AG10803 (cell line): ENCODE measurements at places on chromosomes 16 and 17.

DNA sequence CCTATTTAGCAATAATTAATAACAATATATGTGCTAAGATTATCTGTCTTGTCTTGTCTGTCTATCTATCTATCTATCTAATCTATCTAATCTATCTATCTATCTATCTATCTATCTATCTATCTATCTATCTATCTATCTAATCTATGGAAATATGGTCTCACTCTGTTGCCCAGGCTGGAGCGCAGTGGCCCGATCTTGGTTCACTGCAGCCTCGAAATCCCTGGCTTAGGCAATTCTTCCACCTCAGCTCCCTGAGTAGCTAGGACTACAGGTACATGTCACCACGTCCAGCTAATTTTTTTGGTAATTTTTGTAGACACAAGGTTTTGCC, 44.7 kb downstream of the MIS12 start:
- no peak for DNase-seq

- no peak for DNase-seq
Observed at GRCh38 chr16:19883296-19883965, 1.2 kb downstream of the GPRC5B start.

DNA sequence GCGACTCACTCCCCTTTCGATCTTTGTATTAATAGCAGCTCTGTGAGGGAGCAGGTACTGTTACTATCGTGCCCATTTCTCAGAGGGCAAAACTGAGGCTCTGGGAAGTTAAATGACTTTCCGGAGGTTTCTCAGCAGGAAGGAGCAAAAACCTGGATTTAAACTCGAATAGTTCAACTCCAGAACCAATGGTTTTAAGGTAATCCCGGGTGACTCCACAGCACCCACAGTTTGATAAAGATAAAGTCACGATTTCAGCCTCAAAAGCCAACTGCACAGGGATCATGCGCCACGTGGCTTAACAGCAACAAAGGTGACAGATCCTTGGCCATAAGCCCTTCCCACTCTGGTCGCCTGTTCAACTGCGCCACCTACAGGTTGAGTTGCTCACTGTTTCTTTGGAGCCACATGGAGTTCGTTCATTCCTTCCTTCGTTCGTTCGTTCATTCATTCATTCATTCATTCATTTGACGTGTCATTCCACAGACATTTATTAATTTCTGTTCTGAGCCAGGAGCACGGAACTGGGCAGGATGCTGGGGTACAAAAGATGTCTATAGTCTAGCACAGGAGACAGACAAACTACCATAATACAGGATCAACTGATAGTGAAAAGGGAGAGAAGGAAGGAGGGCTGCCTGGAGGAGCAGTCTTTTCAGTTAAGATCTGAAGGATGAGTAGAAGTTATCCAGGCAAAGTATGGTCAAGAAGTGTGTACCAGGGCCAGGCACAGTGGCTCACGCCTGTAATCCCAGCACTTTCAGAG, 134.8 kb downstream of the HS3ST2 start:
- peak; percentile 45 for DNase-seq

DNA sequence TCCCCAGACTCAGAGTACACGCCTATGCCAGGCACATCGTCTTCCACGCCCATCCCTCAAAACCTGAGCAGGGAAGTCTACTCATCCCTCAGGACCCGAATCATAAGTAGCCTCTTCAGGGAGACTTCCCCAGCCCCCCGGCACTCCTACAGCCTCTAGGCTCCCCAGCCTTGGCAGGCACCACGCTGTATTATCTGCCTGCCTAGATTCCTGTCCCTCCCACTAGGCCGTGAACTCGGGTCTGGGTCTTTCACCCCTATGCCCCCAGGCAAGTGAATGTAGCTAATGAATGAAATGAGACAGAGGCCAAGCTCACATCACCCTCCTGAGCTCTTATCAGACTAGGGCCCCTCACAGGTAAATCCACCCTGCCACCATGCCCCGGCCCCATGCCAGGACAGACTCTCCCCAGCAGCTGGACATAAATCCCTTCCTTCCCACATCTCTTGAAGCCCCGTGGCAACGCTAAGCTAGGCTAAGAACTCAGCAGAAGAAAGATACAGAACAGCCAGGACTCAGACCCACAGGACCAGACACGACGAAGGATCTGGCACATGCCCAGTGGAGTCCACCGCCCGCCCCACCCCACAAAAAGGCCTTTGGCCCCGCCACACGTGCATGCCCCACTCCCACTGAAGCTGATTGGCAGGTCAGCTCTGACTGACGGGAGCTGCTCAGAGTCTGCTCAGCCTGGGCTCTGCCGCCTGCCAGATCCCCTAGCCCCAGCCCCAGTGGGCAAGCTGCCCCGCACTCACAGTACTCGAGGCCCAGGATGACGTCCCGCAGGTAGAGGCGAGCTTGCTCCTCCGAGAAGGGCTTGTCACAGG, 13.0 kb downstream of the CAMKK1 start:
- DNase-seq = no peak

DNA sequence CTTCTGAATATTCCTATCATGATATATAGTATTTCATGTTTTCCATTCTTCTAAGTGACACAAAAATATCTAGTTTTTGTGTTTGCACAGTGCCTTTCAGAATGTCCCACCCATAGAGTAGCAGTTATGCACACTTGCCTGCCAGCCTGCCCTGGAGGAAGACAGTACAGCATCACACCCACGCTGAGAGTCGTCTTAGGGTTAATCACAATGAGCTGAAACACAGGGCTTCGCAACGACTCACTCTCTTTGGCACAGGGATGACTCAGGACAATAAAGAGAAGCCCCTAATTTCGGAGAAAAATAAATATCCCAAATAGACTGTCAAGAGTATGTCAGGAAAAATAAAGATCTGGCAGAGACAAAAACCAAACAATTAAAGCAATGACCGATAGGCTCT, 11.6 kb upstream of the NDUFAB1 start:
- no peak for DNase-seq

DNA sequence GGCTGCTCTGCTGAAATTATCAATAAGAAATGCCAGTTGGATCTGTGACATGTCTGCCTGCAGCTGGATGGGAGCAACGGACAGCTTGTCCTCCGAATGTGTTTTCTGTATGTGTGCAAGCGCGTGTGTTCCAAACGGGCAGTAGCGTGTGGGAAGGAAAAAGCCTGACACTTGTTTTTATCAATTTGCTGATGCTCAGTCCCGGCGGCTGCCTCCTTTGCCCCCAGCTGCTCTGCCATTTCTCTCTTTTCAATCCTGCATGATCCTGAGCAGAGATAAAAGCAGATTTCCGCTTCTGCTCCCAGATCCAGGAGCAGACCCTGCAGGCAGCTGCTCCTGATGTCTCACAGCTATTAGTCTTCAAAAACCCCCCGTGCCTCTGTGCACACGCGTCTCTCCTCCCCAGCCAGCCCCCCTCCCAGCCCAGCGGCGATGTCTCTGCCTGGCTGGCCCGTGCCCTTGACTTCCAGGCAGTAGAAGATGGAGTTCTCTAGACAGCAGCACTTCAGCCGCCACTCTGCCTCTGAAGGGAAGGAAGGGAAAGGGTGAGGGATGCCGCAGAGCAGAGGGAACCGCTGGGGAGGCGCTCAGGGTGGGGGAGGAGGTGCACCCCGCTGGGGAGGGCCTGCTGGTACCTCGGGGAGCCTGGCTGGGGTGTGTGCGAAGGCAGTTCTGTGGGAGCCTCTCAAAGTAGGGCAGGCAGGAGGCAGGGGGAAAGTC, 4.1 kb downstream of the PRCD start:
- DNase-seq = no peak

DNA sequence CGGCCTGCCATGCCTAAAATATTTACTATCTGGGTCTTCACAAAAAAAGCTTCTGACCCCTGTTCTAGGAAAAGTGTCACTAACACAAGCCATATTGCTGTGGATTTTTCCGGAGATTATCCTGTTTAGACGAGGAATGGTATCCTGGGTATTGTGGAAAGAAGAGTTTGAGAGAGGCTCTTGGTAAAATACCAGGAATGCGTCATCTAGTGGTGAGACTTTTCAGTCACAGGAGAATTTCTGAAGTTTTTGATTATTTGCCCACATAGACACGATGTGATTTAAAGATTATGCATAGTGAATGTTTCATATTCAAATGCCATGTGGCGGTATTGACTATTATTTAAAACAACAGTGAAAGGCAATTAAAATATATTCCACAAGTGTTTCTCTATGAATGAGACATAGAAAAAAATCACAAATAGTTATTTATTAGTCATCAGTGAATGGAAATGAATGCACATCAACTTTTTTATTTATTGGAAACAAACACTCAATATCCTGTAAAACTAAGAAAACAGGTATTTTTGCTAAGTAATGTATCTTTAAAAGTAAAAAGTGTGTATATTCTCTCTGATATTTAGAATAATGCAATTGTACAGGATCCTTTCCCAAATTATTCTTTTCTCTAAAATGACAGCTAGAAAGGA, 7.8 kb downstream of the KRT28 start:
- DNase-seq = peak; percentile 53

DNA sequence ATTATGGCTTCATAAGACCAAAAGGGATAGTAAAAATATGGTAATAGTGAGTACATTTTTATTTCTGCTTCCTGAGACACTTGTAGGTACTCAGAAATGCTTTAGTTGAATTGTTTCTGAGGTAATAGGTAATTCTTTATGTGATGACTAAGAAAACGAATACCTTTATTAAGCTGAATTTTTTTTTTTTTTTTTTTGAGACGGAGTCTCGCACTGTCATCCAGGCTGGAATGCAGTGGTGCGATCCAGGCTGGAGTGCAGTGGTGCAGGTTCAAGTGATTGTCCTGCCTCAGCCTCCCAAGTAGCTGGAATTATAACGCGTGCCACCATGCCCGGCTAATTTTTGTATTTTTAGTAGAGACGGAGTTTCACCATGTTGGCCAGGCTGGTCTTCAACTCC, 1.9 kb downstream of the RAD51C start:
- DNase-seq = no peak

DNA sequence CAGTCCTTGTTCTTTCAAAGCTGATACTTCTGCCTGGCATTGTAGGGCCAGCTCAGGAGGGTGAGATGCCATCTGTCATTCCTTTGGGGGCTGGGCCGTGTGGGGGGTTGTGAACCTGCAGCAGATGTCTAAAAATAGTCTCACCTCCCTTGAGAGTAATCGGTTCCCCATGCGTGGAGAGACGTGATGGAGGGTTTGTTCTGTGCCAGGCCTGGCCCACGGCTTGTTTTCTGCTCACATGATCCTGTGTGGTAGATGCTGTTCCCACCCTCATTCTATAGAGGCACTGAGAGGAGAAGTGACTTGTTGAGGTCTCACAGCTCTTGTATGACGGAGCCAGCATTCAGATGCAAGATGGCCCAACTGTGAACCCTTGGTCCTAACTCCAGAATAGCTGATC, 4.6 kb downstream of the IRF8 start:
- DNase-seq = no peak

DNA sequence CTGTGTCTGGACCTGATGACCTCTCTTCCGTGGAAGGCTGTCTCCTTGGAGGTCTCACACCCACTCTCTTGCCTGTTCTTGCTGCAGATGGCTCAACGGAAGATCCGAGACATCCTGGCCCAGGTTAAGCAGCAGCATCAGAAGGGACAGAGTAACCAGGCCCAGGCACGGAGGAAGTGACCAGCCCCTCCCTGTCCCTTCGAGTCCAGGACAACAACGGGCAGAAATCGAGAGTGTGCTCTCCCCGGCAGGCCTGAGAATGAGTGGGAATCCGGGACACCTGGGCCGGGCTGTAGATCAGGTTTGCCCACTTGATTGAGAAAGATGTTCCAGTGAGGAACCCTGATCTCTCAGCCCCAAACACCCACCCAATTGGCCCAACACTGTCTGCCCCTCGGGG, 52.1 kb downstream of the IGF2BP1 start:
- DNase-seq = no peak

DNA sequence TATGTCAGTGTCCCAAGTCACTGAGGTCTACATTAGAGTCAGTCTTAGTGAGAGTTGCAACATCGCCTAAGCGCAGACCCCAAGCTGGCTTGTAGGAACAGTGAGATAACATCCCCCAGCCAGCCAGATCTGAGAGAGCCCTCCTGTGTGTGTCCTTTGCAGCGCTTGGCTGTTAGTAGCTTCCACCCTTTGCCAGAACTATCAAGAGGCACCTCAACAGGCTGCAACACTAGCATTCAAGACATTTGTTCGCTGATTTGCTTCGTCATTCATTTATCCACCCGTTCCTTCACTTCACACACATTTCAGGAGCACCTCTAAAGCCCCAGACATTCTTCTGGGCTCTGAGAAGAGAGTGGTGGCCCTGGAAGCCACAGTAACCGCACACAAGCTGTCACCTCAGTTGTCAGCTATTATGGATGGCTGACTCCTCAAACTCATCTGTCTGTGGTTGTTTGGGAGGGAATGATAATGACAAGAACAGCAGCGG, 289.6 kb downstream of the WWOX start:
- DNase-seq = no peak

DNA sequence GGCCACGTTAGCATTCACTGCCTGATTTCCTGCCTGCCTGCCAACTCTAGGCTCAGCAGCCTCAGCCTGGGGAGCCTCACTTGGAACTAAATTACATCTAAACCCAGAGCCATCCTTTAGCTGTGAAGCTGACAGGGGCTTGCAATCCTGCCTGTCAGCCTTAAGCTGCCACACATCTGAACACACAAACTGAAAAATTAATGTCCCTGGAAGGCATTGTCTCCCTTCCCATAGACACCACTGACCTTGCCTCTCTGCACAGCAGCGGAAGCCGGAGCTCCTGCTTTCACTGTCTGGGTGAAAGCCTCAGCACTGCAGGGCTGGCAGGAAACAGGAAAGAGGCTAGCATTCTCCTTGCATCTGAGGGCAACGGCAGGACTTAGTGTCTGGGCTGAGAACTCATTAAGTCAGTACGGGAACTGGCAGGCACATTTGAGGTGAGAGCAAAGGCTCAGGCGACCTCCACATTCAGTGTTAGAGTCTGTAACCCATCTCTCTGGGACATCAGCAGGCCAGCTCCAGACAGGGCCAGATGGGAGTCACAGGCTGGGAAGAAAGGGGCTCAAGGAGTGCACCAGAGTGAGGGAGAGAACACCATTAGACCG, 452.4 kb upstream of the C16orf82 start:
- DNase-seq = no peak

- no peak for DNase-seq
Observed at GRCh38 chr16:85908444-85908843, 9.5 kb downstream of the IRF8 start.

- no peak for DNase-seq
Observed at GRCh38 chr17:63768433-63768832, 5.0 kb downstream of the CCDC47 start.

GRCh38 chr16:70730031-70730430, 44.2 kb upstream of the MTSS2 start:
- no peak for DNase-seq

GRCh38 chr17:64356776-64357175, 33.9 kb downstream of the PECAM1 start:
- DNase-seq = no peak

GRCh38 chr17:21355586-21355985, 20.6 kb upstream of the KCNJ12 start:
- no peak for DNase-seq

GRCh38 chr16:7398536-7398935, 65.9 kb downstream of the RBFOX1 start:
- DNase-seq = no peak

- peak; percentile 97 for DNase-seq
Observed at GRCh38 chr17:59093702-59094231, 12.9 kb downstream of the TRIM37 start.

DNA sequence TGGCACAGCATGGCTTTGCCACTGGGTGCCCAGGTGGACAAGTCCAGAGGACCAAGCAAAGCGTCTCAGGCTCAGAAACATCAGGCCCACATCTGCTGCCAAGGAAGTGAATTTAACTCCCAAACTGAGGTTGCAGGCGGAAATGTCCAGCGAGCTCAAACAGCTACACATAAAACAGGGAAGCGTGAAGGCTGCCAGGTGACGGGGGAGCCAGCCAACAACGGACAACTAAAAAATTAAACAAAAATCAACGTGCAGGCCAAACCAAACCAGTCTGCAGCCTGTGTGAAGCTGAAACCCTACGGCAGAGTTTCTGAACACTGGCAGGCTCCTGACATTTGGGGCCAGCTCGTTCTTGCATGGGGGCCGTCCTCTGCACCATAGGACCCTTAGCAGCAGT, 2.5 kb downstream of the TK1 start:
- DNase-seq = no peak
